ENCODE measurements at places on chromosomes 1 and 21. TPM values are rescaled to one million over a fixed set of nuclear protein-coding genes. Genes with fewer than 3 reads are reported as not detected.

DNA sequence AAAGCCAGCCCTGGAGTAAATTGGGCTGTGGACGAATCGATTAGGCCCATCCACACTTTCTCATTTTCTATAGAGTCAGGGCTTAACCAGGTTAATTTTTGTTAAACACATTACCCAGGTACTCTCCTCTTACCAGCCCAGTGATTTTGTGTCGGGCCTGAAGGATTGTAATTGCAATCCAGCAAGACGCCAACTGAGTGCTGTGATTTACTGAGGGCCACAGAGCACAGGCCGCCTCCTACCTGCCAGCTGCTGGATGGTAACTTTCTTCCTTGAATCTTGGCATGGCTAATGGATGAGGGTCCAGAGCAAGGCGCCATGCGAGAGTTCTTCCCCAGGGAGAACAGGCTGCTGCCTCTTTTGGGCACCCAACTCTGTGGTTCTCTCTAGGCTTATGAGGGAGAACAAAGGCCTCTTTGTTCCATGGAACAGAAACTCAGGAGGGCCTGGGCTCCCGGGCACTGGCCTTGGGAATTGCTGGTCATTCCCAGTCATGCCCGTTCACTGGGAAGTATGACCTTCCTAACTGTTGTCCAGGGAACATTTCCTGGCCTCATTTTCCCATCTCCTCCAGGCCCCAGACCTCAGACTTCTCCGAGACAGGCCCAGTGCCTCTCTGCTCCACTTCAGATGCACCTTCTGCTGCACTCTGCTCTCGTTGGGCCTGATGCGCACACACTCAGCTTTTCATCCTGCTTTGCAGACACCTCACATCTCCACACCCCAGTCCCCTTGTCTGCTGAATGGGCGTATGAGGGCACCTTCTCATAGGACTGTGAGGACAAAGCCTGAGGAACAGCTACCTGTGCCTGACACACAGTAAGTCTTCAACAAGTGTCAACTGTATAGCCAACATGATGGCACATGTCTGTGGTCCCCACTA, 57.3 kb downstream of the SYF2 start:
- H3K27me3 ChIP-seq: no peaks in the 10 kb centered on the region
- DNase-seq: peak; percentile 19
- no peaks in the 10 kb centered on the region for H3K36me3 ChIP-seq
- H3K4me1 ChIP-seq: no peaks in the 10 kb centered on the region
- no peak overlapping the region for H3K27ac ChIP-seq

DNA sequence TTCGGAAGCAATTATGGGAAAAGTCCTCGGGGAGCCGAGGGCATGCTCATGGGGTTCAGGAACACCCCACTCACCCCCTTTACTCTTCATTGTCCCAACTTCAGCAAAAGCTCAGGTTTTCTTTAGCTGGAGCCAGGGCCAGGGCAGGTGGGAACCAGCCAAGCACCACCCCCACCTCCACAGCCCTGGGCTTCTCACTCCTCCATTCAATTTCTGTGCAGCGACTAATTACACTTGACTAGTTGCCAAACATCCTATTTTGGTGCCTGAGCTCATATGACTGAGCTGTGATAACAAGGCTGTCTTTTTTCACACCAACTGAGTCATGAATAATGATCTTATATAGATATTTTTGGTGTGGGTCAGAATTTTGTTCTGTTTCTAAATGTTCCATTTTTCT, 257.2 kb upstream of the AJAP1 start:
- H3K4me3 ChIP-seq: no peak overlapping the region
- no peaks in the 10 kb centered on the region for H3K4me1 ChIP-seq
- H3K36me3 ChIP-seq: no peaks in the 10 kb centered on the region
- H3K27ac ChIP-seq: no peak overlapping the region
- no peak for DNase-seq
- H3K27me3 ChIP-seq: peaks cover 8% of the 10 kb centered on the region

GRCh38 chr1:40802078-40802741, 18.6 kb downstream of the KCNQ4 start:
- H3K27me3 ChIP-seq: no peaks in the 10 kb centered on the region
- peaks cover 26% of the 10 kb centered on the region for H3K4me1 ChIP-seq
- DNase-seq: peak; percentile 89
- no peaks in the 10 kb centered on the region for H3K36me3 ChIP-seq
- peak overlapping the region; percentile 53 for H3K4me3 ChIP-seq

GRCh38 chr1:235207209-235207565, 46.1 kb upstream of the RBM34 start:
- no peaks in the 10 kb centered on the region for H3K27me3 ChIP-seq
- DNase-seq: no peak
- no peak overlapping the region for H3K27ac ChIP-seq
- H3K36me3 ChIP-seq: peaks cover 53% of the 10 kb centered on the region
- no peaks in the 10 kb centered on the region for H3K4me1 ChIP-seq
- no peak overlapping the region for H3K4me3 ChIP-seq

DNA sequence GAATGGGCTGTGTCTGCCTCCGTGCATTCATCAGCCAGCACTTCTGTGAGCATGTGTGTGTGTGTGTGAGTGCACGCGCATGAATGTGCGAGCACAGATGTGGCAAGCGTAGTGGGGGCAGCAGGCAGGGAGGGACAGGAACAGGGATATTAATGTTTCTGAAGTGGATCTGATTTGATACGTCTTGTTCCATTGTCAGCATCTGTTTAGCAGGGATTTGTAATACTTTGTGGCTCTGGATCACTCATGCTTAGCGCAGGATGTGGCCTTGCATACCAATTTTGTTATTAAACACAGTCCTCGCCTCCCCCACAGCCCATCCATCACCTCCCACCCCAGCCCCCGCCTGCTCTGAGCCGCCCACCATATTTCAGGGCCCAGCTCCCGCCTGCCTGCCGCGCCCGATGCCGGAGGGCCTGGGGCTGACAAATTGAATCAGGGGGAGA, 52.4 kb downstream of the TMEM53 start:
- no peaks in the 10 kb centered on the region for H3K36me3 ChIP-seq
- H3K4me1 ChIP-seq: no peaks in the 10 kb centered on the region
- no peak overlapping the region for H3K27ac ChIP-seq

GRCh38 chr1:225847610-225848009, 34.6 kb downstream of the TMEM63A start:
- H3K36me3 ChIP-seq: peaks cover 99% of the 10 kb centered on the region
- H3K27me3 ChIP-seq: no peaks in the 10 kb centered on the region
- DNase-seq: no peak

DNA sequence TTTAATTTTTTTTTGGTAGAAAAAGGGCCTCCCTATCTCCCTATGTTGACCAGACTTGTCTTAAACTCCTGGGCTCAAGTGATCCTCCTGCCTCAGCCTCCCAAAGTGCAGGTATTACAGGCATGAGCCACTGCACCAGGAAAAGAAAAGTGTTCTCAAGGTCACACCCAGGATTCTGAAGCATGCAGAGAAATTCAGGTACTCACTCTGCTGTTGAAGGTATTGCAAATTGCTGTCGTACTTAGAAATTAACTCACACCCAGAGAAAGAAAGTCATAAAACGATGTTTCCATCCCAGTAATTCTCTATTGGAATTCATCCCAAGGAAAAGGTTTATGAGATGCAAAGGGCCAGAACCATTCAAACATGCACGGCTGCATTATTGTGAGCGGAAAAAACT, 73.7 kb downstream of the DHRS3 start:
- peaks cover 66% of the 10 kb centered on the region for H3K4me1 ChIP-seq
- DNase-seq: peak; percentile 5
- H3K27ac ChIP-seq: no peak overlapping the region

GRCh38 chr1:210003501-210003900, 65.5 kb downstream of the SYT14 start:
- H3K27ac ChIP-seq: no peak overlapping the region
- no peak for DNase-seq
- no peaks in the 10 kb centered on the region for H3K27me3 ChIP-seq
- no peaks in the 10 kb centered on the region for H3K4me1 ChIP-seq
- H3K4me3 ChIP-seq: no peak overlapping the region

GRCh38 chr1:174726167-174726879, 273.4 kb upstream of the CACYBP start:
- no peaks in the 10 kb centered on the region for H3K27me3 ChIP-seq
- no peaks in the 10 kb centered on the region for H3K4me1 ChIP-seq
- DNase-seq: no peak
- H3K4me3 ChIP-seq: no peak overlapping the region

- no peaks in the 10 kb centered on the region for H3K36me3 ChIP-seq
- no peaks in the 10 kb centered on the region for H3K27me3 ChIP-seq
- no peak for DNase-seq
- peaks cover 9% of the 10 kb centered on the region for H3K4me1 ChIP-seq
These were observed 184.2 kb downstream of the EIF4G3 start for GRCh38 chr1:20992322-20993056.

- peak overlapping the region; percentile 55 for H3K27ac ChIP-seq
- H3K4me3 ChIP-seq: peak overlapping the region; percentile 27
- H3K27me3 ChIP-seq: no peaks in the 10 kb centered on the region
These were observed 38.6 kb downstream of the NFIA start for GRCh38 chr1:61120998-61121397.

DNA sequence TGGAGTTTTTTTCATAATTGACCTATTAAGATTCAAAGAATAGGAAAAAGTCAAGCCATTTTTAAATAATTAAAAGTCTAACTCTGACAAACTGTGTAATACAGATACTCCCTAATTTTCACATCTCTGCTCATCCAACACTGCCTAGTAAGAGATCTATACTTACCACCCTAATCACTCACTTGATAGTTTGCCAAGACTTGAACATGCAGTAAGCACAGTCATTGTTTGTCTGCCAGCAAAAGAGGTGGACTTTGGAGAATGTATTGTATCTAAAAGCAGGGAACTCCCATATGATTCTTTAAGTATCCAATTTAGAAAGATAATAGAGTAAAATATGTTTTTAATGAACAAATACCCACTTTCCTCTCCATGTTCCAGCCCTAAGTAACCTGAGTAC, 15.5 kb downstream of the TMEM59 start:
- DNase-seq: no peak
- no peaks in the 10 kb centered on the region for H3K4me1 ChIP-seq
- H3K27ac ChIP-seq: no peak overlapping the region
- H3K4me3 ChIP-seq: no peak overlapping the region
- peaks cover 100% of the 10 kb centered on the region for H3K36me3 ChIP-seq

GRCh38 chr21:20802201-20802600, 196.0 kb upstream of the NCAM2 start:
- no peaks in the 10 kb centered on the region for H3K36me3 ChIP-seq
- H3K4me3 ChIP-seq: no peak overlapping the region
- no peak overlapping the region for H3K27ac ChIP-seq
- no peaks in the 10 kb centered on the region for H3K27me3 ChIP-seq
- DNase-seq: no peak

DNA sequence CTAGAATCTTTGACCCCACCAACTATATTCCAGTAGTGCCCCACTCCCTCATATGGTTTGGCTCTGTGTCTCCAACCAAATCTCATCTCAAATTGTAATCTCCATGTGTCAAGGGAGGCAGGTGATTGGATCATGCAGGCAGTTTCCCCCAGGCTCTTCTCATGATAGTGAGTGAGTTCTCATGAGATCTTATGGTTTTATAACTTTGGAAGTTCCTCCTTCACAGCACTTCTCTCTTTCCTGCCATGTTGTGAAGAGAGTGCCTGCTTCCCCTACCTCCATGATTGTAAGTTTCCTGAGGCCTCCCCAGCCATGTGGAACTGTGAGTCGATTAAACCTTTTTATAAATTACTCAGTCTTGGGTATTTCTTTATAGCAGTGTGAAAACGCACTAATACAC, 7.7 kb upstream of the SAMD13 start:
- DNase-seq: no peak
- no peaks in the 10 kb centered on the region for H3K27me3 ChIP-seq
- H3K27ac ChIP-seq: no peak overlapping the region
- no peaks in the 10 kb centered on the region for H3K4me1 ChIP-seq
- H3K4me3 ChIP-seq: no peak overlapping the region
- no peaks in the 10 kb centered on the region for H3K36me3 ChIP-seq

GRCh38 chr1:173222149-173223030, 15.3 kb upstream of the TNFSF4 start:
- no peak for DNase-seq
- no peaks in the 10 kb centered on the region for H3K27me3 ChIP-seq
- H3K27ac ChIP-seq: no peak overlapping the region
- no peak overlapping the region for H3K4me3 ChIP-seq
- no peaks in the 10 kb centered on the region for H3K4me1 ChIP-seq
- no peaks in the 10 kb centered on the region for H3K36me3 ChIP-seq

- no peak overlapping the region for H3K27ac ChIP-seq
- no peaks in the 10 kb centered on the region for H3K4me1 ChIP-seq
- no peak for DNase-seq
- H3K4me3 ChIP-seq: no peak overlapping the region
These were observed 290.5 kb downstream of the AJAP1 start for GRCh38 chr1:4944911-4945310.

DNA sequence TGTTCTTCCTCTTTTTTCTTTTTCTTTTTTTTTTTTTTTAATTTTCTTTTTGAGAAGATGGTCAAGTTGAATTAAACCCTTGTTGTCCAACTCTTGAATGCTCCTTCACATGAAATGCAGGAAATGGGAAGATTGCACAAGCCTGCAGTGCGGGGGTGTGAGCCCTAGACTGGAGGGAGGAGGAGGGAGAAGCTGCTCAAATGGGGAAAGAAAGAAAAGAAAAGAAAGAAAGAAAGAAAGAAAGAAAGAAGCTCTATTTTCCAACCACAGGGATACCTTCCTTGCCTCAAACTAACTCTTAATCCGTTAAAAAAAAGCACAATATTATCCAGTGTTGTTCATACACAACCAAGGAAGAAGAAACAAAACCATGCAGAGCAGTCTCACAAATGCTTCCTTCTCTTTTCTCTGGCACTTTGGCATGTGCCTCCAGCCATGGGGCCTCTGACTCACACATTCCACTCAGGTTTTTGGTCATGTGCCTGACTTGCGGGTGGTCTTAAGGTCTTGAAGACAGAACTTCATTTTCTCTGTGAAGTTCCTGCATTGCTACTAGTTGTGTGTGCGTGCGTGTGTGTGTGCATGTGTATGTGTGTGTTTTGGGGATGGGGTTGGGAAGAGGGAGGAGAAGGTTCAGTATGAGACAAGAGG, 276.1 kb downstream of the RPS6KC1 start:
- H3K4me3 ChIP-seq: no peak overlapping the region
- peaks cover 5% of the 10 kb centered on the region for H3K4me1 ChIP-seq
- no peak overlapping the region for H3K27ac ChIP-seq
- no peaks in the 10 kb centered on the region for H3K36me3 ChIP-seq
- H3K27me3 ChIP-seq: no peaks in the 10 kb centered on the region

- peak overlapping the region; percentile 62 for H3K27ac ChIP-seq
- peak; percentile 89 for DNase-seq
- H3K27me3 ChIP-seq: no peaks in the 10 kb centered on the region
- H3K4me3 ChIP-seq: no peak overlapping the region
- no peaks in the 10 kb centered on the region for H3K36me3 ChIP-seq
- peaks cover 9% of the 10 kb centered on the region for H3K4me1 ChIP-seq
These were observed 23.2 kb upstream of the ZNF648 start for GRCh38 chr1:182084487-182085316.

Gene FAM72D
- 0.77 TPM for total RNA-seq

Gene OR10J1
- not detected for total RNA-seq

Gene IRF6
- 18.2 TPM for total RNA-seq

Gene TFAP2E
- total RNA-seq: 2.2 TPM

Gene CELA3A
- total RNA-seq: not detected

Gene ATP6V1G3
- not detected for total RNA-seq

Data from lower lobe of right lung (tissue), 2 donors.